Osteoblast (primary cell): ENCODE measurements at places on chromosomes 3 and 15. TPM values are rescaled to one million over a fixed set of nuclear protein-coding genes. Genes with fewer than 3 reads are reported as not detected.

GRCh38 chr3:182392182-182392937 lies 400.9 kb upstream of the ATP11B start:
- no peak for DNase-seq

Gene PP2D1
- total RNA-seq, result not detected in 2 replicates

Gene CMTM8
- 1.4 and 4.4 TPM in 2 replicates for total RNA-seq

DNA sequence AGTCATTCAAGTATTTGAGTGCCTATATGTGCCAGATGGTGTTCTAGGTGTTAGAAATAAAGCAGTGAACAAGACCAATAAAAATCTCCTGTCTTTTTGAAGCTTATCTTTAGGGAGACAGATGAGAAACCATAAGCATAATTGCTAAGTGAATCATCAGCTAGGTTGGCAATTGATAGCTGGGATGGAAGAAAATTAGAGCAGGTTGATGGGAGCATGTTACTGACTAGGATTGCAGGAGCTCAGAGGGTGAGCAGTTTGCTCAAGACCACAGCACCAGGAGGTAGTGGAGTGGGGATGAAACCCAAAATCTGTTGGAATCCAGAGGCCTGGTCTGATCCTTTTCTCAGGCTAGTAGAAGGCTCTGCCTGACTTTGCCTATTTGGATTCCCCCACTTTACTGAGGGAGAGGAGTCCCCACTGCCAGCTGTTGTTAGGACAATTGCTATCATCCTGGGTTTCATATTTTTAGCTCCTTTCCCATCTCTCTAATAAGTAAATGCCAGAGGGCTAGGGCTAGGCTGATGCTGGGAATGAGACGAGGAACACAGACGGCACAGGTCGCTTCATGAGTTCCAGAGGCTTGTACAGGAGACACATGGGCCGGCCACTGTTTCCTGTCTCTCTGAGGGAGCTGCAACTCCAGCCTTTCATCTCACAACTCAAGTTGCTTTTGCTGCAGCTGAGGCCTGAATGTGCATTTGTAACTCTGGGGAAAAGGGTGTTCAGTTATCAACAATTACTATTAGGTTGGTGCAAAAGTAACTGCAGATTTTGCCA lies 102.9 kb downstream of the CACNA1D start:
- no peak for DNase-seq

DNA sequence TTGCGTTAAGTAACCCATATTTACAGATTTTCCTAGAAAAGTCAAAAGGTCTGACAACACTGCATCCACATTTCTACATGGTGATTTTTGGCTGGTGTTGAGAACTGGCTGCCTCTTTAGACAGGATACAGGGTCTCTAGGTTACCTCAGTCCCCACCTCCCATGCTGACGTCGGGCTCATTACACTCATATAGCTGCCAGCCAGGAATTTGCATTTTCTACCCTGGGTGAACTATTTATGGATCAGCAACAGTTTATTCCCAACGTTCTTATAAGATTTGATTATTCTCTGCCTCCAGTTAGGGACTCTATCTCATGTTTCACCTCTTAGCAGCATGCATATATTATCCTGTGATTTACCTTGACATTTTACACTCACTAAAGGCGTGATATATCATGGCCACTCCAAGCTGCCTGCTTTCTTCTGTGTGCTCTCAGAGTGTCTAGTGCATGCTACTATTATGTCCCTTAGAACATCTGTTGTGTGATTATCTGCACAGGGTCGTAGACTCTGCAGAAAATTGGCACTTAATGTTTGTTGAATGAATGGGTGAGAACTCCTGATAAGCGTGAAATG lies 49.0 kb downstream of the CLDN11 start:
- no peak for DNase-seq

- DNase-seq, result no peak
Measured at GRCh38 chr3:6844723-6845122, 16.2 kb upstream of the GRM7 start.

DNA sequence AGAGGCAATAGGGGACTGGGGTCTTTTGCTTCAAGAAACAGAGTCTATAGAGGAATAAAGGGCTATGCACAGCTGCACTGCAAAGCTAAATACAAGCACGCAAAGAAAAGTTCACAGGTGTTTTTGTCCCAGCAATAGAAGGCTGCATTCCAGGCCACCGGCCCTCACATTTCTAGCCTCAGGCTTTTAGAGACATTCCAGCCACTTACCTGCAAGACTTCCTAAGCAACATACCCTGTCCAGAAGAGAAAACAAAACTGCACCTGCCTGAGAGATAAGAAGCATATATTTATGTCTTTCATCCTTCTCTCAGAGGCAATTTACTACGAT lies 220.5 kb downstream of the OPA1 start:
- no peak for DNase-seq

Gene TRIM71
- not detected in 2 replicates for total RNA-seq

- no peak for DNase-seq
Measured at GRCh38 chr3:24498391-24498790, 3.7 kb upstream of the THRB start.

DNA sequence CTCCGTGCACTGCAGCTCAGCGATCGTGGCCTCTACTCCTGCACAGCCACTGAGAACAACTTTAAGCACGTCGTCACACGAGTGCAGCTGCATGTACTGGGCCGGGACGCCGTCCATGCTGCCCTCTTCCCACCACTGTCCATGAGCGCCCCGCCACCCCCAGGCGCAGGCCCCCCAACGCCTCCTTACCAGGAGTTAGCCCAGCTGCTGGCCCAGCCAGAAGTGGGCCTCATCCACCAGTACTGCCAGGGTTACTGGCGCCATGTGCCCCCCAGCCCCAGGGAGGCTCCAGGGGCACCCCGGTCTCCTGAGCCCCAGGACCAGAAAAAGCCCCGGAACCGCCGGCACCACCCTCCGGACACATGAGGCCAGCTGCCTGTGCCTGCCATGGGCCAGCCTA lies 3.7 kb upstream of the GNAT1 start:
- DNase-seq, result no peak

GRCh38 chr15:62569460-62570404 lies 404.6 kb upstream of the C2CD4B start:
- peak; percentile 90 for DNase-seq

Gene CD80
- total RNA-seq, result 2.5 and 3.2 TPM in 2 replicates

DNA sequence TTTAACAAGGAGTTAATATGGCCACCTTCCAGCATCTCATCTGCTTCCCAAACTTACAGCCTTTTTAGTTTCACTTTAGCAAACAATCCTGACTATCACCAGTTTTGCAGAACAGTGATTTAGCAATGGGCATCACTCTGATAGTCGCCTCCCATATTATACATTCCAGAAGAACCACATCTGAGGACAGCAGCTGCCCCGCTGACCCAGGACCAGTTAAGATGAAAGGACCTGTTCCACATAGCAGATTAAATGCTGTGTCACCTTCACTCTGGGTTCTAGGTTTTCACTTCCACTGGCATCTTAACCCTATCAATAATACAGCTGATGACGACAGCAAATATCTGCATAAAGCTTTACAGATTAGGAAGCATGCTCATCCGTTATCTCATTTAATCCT lies 99.8 kb downstream of the TRIM69 start:
- DNase-seq, result no peak

GRCh38 chr3:99928771-99929744 lies 111.4 kb downstream of the CMSS1 start:
- DNase-seq, result no peak

- DNase-seq, result no peak
Measured at GRCh38 chr3:178810181-178810580, 261.4 kb downstream of the ZMAT3 start.

Gene GOLGA8J
- 0.29 TPM in 1 of 2 replicates, not detected in the other for total RNA-seq

Gene TRPM1
- total RNA-seq, result under 0.01 TPM in 1 of 2 replicates, not detected in the other

GRCh38 chr3:69819282-69819681 lies 80.0 kb downstream of the MITF start:
- no peak for DNase-seq

Gene TEX55
- not detected in 2 replicates for total RNA-seq

Gene SEMA5B
- total RNA-seq, result not detected in 2 replicates

DNA sequence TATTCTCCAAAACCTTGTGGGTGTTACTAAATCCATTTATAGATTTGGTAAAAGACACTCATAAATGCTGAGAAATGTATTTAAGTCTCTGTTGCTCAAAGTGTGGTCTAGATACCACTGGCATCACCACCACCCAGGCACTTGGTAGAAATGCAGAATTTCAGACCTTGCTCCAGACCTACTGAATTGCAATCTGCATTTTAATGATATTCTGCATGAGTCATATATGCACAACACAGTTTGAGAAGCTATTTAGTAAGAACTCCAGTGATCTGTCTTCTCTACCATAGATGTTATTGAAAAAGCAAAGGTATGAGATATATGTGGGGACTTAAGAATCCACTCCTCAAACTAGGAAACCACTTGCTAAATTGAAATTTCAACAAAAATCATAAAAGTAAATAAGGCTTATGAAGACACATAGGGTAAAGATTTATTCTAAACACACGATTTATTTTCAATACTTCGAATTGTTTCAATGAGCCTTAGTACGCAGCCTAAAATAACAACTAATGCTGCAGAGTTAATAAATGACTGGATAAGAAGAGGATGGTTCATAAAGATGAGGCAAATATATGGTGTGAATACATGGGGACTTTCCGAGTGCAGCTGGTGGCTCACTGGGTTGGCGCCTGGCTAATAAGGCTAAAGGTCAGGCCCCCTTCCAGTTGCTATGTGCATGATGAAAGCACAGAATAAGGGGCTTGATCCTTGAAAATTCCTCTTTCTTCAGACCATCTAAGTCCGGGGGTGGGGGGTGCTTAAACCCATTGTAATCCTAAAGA lies 813.3 kb downstream of the NR2F2 start:
- DNase-seq, result no peak

DNA sequence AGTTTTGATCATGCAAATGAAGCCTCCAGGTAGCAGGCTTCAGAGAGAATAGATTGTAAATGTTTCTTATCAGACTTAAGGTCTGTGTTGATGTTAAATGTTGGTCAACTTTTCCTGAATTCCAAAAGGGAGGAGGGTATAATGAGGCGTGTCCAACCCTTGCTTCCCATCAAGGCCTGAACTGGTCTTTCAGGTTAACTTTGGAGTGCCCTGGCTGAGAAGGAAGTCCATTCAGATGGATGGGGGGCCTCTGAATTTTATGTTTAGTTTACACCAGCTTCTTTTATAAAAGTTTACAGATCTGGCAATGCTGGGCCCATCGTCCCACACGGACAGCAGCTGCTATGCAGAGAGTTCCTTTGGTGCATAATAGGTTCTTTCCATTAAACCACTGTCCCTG lies 8.9 kb downstream of the CCDC13 start:
- DNase-seq, result no peak

- DNase-seq, result no peak
Measured at GRCh38 chr3:60594025-60594424, 657.2 kb downstream of the FHIT start.
